ENCODE measurements at places on chromosomes 4 and X. TPM values are rescaled to one million over a fixed set of nuclear protein-coding genes. Genes with fewer than 3 reads are reported as not detected.

Gene GRXCR1
- total RNA-seq: not detected

Gene AMTN
- not detected for total RNA-seq

Gene CFAP47
- 0.17 TPM for total RNA-seq

Gene EVC
- 80.5 TPM for total RNA-seq

Gene SPANXN3
- not detected for total RNA-seq

DNA sequence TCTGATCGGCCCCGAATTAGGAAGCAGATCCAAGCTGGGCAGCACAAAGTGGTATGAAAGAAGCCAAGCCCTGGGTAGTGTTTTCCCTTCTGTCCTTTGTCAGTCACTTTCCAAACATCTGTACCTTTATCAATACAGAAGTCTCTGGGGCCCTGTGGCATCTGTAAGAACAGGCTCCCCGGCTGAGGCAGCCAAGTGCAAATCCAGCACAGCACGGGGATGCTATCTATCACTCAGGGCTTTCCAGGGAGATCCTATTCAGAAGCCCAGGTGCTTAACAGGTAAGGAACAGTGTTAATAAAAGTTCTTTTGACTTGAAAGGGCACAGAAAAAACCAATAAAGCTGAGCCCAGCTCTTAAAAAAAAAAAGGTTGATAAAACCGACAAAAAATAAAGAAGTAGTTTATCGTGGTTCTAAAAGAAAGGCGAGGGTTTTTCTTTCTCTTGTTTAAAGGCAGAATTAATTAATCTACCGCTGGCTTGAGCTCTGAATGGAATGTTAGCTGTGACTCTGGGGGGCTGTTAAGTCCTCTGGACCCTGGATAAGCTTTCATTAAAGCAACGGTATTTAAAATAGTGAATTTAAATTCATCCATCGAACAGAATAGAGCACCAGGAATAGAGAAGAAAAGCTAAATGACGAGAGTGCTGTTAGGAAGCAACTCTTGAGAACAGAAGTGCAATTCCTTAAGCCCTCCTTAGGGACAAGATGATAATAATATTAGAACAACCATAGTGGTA lies 119.1 kb upstream of the GATB start:
- DNase-seq: no peak

GRCh38 chr4:36244257-36245082 lies at the start of gene ARAP2:
Gene ARAP2 (minus strand): TSS chr4:36244514. CDS start chr4:36229486, 15,028 bp downstream.
- peak; percentile 68 for DNase-seq

DNA sequence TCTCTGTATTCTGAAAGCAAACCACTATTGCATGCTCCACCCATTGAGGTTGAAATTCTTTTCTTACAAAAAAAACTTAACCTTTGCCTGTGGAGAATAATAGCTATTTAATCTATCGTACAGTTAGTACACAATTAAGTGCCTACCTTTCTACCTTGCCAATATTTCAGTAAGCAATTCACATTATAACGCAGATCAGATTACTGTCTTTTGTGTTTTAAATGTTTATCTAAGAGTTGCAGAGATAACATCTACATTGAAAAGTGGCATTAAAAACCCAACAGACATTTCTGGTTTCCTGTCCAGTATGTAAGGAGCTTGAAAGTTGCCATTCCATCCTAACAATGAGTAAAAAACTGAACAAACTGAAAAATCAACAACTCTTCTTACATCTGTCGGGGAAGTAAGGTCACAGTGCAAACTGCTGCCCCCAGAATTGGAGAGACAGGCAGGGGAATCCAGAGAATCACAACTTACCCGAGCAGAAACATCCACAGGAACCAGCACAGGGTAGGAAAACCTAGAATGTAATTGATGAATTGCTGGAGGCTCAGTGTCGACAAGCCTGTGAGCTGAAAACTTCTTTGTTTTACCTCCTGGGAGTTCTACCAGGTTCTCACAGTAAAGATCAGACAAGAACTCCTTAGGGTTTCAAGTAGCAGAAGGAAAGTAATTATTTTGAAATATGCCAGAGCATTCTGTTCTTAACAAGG lies 27.3 kb upstream of the ACSL4 start:
- DNase-seq: no peak

GRCh38 chr4:57220172-57220571 lies 110.0 kb upstream of the IGFBP7 start:
- no peak for DNase-seq

GRCh38 chr4:71232056-71232430 lies 106.8 kb upstream of the SLC4A4 start:
- no peak for DNase-seq

DNA sequence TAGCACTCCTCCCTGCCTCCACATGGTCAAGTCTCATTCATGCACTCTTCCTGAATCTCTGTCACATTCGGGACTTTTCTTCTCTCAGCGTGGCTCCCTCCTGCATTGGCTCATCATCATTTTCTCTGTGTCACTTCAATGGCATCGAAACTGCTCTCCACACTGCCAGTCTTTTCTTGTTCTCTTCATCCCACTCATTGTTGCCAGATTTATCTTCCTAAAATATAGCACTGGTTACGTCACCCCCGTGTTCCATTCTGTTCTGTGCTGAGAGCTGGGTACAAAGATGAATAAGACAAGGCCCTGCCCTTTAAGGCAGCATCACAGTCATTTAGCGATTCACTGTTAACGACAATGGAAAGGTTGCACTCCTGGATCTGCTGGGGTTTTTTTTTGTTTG lies 174.4 kb upstream of the TBC1D9 start:
- no peak for DNase-seq

DNA sequence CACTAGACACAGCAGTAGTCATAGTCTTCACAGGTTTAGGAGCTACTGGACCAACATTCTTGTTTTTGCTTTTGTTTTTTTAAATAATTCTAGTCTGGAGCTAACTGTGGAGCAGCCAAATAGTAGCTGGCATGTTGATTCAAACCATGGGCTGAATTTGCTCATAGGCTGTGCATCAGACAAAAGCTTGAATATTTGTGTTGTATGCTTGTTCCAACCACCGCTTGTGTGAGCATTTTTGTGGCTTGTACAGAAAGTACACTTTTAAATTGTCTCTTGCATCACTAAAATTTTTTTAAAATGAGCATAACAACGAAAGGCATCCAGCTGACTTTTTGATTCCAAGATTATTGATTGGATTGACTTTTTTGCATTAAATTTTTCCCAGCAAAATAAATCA lies 39.6 kb downstream of the CCNI start:
- DNase-seq: peak; percentile 27

DNA sequence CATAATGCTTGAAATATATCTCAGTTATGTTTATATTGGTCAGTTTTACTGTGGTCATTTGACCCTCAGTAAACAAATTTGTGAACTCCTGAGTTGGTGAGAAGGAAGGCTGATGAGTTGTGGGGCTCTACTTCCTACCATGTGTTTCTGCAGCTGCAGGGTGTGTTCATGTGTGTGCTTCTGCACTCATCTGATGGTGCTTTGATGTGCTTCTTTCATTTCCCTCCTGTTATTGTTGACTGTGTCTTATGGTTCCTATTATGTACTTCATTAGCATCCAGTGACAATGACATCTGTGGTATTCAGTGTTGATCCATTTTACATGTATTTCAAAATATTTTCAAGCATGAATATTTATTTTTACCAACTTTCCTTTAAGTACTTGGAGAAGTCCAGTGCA lies 46.5 kb downstream of the XAGE2 start:
- no peak for DNase-seq

Measured in mucosa of gallbladder (tissue), 1 donor.